ENCODE measurements at places on chromosomes 7 and 10.

GRCh38 chr10:69451209-69451783 lies at the start of gene TSPAN15:
TSPAN15 (plus strand) TSS chr10:69451465; CDS start chr10:69451595, 130 bp downstream.
- DNase-seq, result peak; percentile 87

DNA sequence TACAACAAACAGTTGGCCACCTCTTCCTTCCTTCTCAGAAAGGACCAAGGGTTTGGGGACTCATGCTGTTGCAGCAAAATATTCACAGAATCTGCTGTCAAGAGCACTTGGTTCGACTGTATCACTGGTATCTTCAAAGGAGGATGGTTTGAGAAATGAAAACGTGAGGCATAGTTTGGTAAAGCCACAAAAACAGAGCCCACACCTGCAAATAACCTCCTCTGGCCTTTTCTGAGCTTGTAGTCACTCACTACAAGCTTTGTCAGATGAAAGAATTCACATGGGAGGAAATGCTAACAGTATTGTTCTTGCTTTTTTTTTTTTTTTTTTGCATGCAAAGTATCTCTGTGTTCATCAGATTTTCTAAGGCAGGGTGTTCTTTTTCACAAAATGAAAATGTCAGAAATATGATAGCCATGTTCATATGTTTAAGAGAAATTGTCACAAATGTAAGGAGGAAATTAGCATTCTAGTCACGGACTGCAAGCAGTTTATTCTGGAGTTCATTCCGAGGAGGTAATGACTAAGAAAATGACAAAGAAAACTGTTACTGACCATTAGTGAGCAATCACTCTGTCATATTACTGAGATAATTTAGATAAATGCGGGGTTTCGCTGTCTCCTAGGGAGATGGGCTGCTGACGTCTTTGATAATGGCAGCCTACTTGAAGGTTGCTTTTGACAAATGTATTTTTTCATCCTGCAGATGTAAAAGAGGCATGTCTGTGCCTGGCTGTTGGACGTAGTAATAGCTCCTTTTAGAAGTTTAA lies 117.8 kb upstream of the MYO3A start:
- DNase-seq, result no peak

GRCh38 chr10:44619975-44620374 lies 235.1 kb upstream of the CXCL12 start:
- DNase-seq, result no peak

- no peak for DNase-seq
Measured at GRCh38 chr7:154792436-154793055, 210.4 kb downstream of the PAXIP1 start.

DNA sequence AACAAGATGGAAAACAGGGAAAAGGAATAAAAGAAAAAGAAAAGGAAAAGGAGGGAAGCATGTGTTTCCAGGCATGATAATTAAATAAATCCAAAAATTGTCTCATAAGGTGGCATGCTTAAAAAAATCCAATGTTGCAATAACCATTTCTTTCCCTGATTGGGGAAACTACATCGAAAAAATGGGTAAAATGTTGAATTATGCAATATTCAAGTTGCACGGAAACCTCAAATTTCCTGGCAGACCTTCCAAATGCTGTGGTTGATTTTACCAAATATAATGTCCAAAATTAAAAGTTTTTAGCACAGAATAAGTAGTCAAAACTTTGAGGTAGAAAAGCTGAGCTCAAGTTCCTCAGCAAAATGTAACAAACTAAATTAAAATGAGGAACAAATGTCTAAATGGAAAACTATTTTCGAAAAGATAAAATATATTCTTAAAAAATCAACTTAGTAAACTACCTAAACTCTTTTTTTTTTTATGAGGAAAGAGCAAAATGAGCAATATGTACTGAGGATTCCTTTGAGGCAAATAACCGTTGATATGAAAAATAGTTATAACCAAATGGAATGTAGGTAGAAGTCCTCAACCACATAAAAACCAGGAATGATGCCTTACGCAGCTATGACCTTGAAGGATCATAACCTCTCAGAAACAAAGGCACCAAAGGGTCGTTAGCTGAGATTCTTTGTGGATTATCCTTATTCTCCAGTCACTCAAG lies 52.6 kb downstream of the MACC1 start:
- no peak for DNase-seq

Measured in SK-N-DZ (cell line).